ENCODE measurements at places on chromosomes 5 and 9.

DNA sequence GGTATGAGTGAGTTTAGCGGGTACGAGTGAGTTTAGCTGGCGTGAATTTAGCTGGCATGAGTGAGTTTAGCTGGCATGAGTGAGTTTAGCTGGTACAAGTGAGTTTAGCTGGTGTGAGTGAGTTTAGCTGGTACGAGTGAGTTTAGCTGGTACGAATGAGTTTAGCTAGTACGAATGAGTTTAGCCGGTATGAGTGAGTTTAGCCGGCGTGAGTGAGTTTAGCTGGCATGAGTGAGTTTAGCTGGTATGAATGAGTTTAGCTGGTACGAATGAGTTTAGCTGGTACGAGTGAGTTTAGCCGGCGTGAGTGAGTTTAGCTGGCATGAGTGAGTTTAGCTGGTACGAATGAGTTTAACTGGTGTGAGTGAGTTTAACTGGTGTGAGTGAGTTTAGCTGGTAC lies 41.0 kb downstream of the PNPLA7 start:
- DNase-seq = no peak

DNA sequence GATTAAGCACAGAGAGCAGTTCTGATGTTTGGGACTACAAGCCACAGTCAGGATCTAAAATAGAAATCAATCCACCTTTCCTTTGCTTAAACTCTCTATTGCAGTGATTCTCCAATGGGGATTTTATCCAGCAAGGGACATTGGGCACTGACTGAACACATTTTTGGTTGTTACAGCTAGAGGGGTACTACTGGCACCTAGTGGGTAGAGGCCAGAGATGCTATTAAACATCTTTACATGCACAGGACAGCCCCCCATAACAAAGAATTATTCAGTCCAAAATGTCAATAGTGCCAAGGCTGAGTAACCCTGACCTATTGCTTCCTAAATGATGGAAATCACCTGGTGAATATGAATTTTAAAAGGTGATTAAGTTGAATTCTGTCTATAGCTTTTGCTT lies 12.0 kb downstream of the ZNF622 start:
- DNase-seq = no peak

DNA sequence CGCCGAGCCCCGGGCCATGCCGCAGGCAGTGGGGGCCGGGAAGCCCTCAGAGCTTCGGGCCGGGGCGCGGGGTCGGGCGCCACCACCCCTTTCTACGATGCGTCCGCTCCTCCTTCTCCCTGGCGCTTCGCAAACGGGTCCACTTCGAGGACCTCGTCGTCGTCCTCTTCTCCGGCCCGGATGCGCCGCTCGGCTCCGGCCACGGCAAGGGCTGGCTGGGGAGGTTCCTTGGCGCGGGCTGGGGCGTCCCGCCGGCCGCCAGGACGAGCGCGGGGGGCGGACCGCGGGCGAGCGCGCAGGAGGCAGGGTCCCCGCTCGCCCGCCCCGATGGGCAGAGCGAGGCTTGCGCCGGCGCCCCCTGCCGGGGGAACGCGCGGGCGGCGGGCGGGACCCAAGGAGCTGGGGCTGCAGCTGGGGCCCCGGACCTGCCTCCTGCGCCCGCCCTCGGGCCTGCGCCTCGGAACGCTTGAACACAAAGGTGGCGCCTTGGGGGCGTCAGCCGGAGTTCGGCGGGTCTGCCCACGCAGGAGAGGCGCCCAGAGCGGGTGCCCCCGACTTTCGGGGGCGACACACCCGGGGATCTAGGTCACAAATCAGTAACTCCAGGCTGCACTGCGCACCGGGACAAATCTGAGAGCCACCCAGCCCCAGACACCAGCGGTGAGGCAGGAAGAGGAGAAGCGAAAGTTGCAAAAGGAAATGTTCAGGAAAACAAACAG lies at the start of gene ROR2:
ROR2 (minus strand) TSS at position 283 of the 719 bp plus-strand sequence.
- peak; percentile 75 for DNase-seq

DNA sequence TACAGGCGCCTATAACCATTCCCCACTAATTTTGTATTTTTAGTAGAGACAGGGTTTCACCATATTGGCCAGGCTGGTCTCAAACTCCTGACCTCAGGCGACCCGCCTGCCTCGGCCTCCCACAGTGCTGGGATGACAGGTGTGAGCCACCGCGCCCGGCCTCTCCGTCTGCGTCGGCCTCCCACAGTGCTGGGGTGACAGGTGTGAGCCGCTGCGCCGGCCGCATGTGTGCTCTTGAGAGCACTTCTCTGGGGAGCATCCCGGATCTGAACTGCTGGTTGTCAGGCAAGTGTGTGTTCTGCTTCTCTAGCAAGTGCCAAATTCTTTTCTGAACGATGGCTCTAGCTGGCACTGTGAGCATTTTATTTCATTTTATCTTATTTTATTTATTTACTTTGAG lies 3.7 kb upstream of the ENTPD2 start:
- DNase-seq = no peak

- peak; percentile 68 for DNase-seq
Observed at GRCh38 chr5:151298063-151298855, 5.3 kb downstream of the SLC36A3 start.

GRCh38 chr5:139364466-139364865 lies 18.6 kb downstream of the SLC23A1 start:
- DNase-seq = no peak

- peak; percentile 39 for DNase-seq
Observed at GRCh38 chr5:76406014-76406413, 2.9 kb downstream of the IQGAP2 start.

- no peak for DNase-seq
Observed at GRCh38 chr9:134634176-134634575, 7.4 kb upstream of the COL5A1 start.

DNA sequence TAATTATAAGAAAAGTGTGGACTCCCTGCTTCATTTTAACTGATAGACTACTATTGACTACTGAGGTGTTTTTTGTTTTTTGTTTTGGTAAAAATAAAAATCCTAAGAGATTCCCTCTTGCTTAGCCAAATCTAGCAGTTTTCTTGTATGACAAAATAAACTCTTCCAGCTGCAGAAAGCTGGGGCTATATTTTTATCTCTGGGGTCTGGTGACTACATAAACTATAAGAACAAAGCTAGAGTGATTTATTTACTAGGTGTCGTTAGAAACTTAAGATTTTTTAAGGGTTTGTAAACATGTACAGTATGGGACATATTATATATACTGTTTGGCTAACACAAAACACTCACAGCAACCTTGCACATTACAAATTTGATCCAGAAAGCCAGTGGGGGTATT lies 467.4 kb upstream of the MPDZ start:
- DNase-seq = no peak
